ENCODE measurements at places on chromosomes 5 and 9.

DNA sequence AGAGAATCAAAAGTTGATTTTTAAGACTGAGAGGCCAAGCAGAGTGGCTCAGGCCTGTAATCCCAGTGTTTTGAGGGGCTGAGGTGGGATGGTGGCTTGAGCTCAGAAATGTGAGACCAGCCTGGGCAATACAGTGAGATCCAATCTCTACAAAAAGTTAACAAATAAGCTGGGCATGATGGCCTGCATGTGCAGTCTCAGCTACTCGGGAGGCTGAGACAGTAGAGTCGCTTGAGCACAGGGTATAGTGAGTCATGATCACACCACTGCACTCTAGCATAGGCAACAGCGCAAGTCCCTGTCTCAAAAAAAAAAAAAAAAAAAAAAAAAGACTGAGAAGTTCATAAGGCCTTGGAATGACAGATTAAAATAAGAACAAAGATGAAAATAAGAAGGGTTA, 177.2 kb downstream of the TMEM232 start:
- no peak for DNase-seq

DNA sequence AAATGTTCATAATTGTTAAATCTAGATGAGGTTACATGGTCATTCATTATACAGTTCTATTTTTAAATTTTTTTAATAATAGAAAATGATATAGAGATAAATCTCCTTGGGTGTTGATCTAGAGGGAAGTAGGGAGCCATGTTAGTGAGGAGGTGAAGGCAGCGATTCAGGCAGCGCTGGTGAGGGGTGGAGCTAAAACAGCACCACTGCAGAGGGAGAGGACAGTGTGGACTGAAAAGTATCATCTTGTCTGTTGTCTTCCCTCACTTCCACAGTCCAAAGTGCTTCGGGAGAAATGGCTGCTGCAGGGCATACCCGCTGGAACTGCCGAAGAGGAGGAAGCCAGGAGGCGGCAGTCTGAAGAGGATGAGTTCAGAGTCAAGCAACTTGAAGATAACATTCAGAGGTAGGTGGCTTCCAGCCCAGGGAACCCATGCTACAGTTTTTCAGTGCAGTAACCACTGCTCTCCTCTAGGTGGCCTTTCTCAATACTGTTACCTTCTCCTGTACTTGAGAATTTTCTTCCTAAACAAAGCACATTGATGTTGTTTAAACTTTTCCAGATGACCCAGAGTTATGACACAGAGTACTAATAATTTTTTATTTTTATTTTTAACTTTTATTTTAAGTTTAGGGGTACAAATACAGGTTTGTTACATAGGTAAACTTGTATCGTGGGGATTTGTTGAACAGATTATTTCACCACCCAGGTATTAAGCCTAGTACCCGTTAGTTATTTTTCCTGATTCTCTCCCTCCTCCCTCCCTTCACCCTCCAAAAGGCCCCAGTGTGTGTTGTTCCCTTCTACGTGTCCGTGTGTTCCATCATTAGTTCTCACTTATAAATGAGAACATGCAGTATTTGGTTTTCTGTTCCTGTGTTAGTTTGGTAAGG, 100.5 kb downstream of the PALM2AKAP2 start:
- no peak for DNase-seq

- peak; percentile 80 for DNase-seq
Observed at GRCh38 chr5:10789021-10789420, 28.0 kb upstream of the DAP start.

GRCh38 chr9:92180669-92181181, 65.5 kb upstream of the SPTLC1 start:
- no peak for DNase-seq

DNA sequence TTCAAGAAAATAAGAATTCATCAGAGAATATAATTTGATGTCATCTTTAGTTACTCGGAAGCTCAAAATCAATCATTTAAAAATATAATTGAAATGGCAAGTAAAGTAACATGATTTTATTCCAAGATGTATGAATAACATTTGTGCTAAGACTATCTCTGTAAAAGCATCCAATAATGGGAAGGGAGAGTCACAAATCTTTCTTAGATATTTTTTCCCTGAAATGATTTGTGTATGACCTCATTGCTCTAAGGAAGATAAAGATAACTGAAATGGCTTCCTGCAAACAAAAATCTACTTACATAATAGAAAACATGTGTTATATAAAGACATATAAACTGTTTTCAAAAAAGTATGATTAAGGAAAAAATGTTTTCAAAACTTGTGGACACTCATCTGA, 97.4 kb upstream of the FGF10 start:
- no peak for DNase-seq

- DNase-seq = no peak
Observed at GRCh38 chr5:119072496-119072895, 1.6 kb downstream of the DMXL1 start.

GRCh38 chr5:88887342-88887741, 4.4 kb upstream of the MEF2C start:
- no peak for DNase-seq

GRCh38 chr5:58683567-58683966, 100.7 kb downstream of the RAB3C start:
- DNase-seq = no peak

- no peak for DNase-seq
Observed at GRCh38 chr9:70549926-70550325, 135.5 kb upstream of the KLF9 start.

DNA sequence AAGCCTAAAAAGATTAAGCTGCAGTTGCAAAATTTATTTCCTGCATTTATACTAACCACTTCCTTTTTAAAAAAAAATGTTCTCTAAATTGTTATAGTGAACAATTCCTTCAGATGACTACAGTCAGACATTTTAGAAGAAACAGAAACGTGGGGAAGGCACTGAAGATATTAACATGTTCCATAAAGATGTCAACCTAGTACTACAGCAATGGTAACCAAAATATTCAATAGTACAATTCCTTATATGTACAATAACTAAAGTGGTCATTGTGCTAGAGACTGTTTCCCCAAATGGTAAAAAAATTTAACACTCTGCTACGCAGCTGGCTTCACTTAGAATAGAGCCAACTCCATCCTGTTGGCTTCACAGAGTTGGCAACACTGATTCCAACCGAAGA, 97.7 kb downstream of the FNBP1 start:
- no peak for DNase-seq

GRCh38 chr9:135226369-135227050, 139.0 kb downstream of the OLFM1 start:
- no peak for DNase-seq

GRCh38 chr5:42614509-42614908, 142.1 kb upstream of the CCDC152 start:
- DNase-seq = no peak

DNA sequence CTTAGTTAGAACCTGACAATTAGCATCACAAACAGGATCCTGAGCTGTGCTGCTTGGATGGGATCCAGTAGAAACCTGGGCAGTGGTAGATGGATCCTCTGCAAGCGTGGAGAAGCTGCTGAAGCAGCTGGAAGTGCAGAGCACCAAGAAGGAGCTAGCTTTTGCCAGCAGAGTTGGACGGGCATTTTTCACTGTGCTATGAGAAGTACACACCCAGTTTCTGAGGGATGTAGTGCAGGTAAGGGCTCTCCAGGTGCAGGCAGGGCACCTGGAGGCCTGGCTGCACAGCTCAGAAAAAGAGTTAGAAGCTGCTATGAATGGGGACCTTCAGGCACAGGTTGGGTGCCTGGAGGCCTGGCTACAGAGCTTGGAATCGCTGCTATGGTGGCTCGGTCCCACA, 623.9 kb upstream of the NUDT12 start:
- no peak for DNase-seq

DNA sequence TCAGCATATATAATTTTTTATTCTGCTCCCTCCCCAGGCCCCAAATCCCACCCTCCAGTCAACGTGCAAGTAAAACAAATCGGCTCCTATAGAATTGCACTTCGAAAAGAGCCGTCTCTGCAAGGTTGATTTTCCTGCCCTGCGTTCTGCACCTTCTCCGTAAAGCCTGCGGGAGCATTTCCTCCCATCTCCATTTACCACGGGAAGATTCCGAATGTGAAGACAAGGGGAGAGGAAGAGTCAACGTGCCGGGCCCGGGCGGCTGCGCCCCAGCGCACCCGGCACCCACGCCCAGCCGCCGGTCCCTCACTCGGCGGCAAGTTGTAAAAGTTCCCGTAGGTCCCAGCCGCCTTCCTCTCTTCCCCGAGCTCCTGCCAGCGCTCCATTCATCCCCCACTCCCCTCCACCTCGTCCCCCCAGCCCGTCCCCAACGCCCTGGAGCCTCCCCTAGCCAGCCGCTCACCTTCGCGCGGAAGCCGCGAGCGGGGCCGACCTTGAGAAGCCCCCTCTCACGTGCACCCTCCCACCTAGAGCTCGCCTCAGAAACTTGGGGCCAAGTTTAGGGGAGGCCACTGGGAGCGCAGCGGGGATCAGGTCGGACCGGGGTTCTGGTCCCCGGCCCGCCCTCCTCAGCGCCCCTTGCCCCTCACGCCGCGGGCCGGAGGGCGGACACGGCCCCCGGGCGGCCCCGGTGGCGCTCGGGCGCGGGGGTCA, 431 bp downstream of the BNC2 start:
- no peak for DNase-seq

DNA sequence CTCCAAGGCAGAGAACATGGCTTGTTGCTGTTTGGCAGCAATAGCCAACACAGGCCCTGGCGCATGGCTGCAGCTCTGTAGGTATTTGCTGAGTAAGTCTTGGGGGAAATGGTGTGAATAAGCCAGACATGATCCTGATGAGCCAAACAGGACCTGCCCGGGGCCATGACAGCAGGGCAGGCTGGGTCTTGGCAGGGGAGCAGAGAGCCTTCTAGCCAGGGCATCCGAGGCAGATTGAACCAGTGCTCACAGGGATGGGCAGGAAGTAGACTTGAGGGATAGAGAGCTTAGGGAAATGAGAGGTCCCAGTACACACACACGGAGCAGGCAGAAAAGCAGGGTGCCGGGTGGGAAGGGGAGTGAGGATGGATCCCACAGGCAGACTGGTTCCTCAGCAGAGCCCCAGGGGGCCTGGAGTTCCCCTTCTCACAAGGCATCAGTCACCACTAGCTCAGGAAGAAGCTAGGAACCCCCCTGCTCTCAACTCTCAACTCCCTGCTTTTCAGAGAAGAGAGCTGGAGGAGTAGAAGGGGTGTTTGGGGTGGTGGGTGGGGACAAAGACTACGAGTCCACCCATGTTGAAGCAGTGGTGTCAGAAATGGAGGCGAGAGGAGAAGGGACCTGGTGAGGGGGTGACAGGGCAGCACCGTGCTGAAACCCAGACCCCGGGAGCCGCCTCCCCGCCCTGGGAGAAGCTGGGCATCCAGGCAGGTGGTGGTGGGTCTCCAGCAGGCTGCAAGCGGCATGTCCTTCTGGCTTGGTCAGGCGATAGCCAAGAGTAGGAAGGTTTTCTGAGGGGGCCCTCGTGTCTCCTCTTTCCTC, 111.1 kb downstream of the RGS3 start:
- no peak for DNase-seq

DNA sequence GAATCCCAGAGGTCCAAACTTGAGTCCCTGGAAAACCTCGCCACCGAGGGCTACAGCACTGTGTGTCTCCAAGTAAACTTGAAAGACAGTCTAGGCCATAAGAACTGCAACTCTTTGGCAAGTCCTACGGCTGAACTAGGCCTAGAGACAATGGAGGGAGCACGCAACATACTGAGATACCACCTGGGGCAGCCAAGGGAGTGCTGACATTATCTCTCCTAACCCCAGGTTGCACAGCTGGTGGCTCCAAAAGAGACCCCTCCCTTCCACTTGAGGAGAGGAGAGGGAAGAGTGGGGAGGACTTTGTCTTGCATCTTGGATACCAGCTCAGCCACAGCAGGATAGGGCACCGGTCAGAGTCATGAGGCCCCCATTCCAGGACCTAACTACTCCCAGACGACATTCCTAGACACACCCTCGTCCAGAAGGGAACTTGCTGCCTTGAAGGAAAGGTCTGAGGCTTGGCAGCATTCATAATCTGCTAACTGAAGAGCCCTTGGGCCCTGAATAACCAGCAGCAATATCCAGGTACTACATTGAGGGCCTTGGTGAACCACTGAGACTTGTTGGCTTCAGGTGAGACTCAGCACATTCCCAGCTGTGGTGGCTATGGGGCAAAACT, 42.7 kb downstream of the AP3B1 start:
- DNase-seq = no peak

DNA sequence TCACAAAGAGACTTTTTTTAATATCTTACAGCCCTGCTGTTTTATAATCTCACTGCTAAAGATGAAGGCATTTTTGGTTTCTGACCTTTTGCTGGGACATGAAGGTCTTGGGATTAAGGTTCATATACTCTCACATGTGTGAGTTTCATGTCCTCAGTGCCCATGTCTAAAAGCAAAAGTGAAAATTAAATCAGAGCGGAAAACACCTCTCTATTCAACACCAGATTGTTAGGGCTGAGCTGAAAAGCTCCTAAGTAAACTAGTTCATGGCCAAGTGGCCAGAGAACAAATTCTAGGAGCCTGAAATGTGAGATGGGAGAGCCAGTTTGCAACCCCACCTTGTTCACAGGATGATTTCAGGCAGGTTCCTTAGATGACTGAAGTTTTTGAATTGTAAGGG, 110.9 kb downstream of the GRIA1 start:
- no peak for DNase-seq

DNA sequence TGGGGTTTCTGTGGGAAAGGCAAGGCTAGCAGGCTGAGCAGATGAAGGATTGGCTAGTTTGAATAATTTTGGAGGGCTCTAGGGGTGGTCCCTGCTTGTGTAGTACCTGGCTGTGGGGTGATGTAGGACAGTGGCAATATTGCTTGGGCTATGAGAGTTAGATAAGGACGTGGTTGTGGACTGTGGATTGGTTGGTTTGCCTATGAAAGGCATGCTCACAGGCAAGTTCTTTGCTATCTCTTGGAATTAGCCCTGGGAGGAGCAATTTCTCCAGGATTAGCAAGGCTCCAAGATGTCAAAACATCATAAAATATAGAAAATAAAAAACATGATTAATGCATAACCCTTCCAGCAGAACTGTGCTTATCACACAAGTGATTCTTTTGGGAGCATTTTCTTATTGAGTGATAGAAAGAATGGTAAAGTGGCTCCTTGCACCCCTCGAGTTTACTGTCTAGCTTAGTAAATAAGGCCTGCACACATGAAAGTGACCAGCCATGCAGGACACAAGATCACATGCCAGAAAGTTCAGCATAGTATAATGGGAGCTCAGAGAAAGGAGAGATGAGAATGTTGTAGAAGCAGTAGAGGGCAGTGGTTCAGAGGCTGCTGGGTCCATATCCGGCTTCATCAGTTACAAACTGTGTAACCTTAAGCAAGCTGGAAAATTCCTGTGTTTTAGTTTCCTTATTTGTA, 13.8 kb downstream of the AOPEP start:
- DNase-seq = no peak

DNA sequence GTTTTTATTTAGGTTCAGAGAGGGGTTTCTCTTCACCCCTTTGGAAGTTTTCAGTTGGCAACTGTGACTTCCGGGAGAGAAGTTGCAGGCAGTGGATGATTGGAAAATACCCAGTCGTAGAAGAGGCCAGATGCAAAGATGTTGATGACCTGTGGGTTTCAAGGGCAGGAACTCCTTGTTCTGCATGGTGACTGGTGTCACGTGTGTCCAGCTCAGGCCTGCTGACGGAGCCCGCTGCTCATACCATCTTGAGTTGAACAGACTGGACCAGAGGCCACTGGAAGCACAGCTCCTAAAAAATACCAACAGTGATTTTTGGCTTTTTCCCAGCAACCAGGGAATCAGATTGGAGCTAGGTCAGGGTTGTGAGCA, 243.9 kb upstream of the KLF4 start:
- peak; percentile 47 for DNase-seq

Measured in HS-27A (cell line).